ENCODE measurements at places on chromosomes 12 and 14.

- DNase-seq, result no peak
These were observed 76.7 kb upstream of the G2E3 start for GRCh38 chr14:30482276-30482675.

GRCh38 chr14:52048641-52049204 is 20.1 kb downstream of the NID2 start:
- DNase-seq, result no peak

DNA sequence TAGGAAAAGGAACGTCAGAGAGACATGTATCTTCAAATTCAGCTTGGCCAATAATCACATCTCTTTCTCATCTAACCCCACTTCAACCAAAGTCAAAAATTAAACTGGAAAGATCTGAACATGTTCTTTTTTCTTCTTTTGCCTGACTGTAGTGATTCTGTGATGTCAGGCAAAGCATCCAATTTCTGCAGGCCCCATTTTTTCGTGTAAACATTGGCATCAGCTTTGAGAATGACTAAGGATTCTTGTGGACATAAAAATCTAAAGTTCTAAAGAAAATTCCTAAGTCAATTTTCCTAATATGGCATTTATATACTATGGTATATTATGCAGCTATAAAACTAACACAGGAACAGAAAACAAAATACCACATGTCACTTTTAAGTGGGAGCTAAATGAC is 89.1 kb downstream of the STXBP6 start:
- no peak for DNase-seq

- DNase-seq, result no peak
These were observed 53.1 kb downstream of the TSPAN9 start for GRCh38 chr12:3130057-3130830.

DNA sequence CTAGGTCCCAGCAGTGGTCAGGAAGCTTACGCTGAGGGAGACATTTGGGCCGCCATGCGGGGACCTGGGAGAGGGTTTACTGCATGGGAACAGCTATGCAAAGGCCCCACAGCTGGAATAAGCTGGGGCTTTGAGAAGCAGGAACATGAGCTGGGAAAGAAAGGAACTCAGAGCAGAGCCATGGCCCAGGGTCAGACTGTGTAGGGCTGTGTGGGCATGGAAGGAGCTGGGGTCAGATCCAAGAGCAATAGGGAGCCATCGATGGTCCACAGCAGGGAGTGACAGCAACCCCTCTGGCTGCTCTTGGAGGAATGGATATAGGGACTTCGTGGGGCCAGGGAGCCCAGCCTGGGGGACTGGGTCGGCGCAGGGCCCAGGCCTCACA is 151.6 kb downstream of the ADGRD1 start:
- no peak for DNase-seq

GRCh38 chr14:80100681-80101080 is 110.6 kb downstream of the DIO2 start:
- no peak for DNase-seq

DNA sequence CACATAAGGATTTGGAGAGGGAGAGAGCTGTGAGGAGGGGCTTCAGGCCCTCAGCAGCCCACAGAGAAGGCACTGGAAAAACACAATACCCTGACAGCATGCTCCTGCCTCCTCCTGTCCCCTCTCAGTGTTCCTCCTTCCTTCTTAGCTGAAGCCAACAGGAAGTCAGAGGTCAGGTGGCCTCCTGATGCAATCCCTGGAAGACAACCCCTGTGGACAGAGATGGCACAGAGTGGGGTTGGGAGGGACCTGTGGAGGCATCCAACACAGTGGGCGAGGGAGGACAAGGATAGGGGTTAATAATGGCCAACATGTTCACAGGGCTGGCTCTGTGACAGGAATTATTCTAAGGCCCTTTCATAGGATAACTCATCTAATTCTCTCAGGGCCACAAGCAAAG is 15.4 kb upstream of the IFI27L2 start:
- no peak for DNase-seq

DNA sequence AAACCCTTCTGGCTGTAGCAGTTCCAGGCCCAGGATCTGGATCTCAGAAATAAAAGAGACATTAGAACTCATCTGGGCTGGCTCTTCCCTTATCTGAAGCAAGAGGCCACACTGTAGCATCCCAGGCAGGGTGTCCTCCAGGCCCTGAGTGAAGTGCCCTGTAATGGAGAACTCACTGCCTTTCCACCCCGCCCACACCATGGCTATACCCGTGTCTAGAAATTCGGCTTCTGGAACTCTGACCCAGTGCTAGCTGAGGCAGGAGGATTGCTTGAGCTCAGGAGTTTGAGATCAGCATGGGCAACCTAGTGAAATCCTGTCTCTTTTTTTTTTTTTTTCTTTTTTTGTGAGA is 23.5 kb upstream of the PLEKHG3 start:
- no peak for DNase-seq

GRCh38 chr12:67452119-67452805 is 183.1 kb downstream of the CAND1 start:
- DNase-seq, result no peak

- DNase-seq, result no peak
These were observed 985.3 kb downstream of the FLRT2 start for GRCh38 chr14:86515195-86515594.

DNA sequence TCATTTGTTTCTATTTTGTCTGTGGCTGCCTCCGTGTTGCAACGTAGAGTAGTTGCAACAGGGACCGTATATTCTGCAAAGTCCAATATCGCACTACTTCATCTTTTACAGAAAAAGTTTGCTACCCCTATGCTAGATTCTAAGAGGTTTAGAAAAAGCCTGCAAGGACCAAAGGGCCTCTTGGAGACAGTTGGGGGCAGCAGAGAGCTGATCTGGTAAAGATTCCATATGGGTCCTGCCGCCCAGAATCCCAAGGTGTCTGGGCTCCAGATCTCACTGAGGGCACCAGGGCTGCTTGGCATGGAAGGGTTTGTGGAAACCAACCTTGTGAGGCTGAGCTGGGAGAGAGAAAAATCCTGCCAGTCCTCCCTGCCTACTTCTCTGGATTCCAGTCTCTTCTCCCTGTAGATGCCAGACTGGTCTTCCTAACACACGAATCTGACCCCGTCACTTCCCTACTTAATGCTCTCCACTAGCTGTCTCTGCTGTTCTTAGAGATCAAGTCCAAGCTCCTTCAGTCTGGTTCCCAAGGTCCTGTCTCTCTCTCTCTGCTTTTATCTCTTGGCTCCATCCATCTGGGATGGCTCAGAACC is 74.6 kb downstream of the GLRX5 start:
- no peak for DNase-seq

DNA sequence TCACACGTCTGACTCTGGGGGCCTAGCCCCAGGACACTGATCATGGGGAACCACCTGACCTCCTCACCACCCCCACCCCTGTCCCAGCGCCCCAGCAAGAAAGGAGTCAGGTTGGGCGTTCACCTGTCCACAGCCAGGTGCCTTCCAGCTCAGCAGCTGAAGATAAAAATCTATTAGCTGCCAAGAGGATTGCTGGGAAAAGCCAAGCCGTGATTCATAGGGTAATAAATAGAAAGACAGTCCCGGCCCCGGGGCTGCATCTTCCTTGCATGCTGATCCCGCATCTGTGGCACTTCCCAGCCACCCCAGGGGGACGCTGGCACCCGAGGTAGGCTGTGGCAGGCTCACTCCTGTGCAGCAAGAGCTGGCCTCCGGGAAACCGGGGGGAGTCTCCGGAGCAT is 70.2 kb upstream of the NCOR2 start:
- no peak for DNase-seq

GRCh38 chr12:32522331-32523221 is 123.2 kb downstream of the FGD4 start:
- DNase-seq, result no peak

DNA sequence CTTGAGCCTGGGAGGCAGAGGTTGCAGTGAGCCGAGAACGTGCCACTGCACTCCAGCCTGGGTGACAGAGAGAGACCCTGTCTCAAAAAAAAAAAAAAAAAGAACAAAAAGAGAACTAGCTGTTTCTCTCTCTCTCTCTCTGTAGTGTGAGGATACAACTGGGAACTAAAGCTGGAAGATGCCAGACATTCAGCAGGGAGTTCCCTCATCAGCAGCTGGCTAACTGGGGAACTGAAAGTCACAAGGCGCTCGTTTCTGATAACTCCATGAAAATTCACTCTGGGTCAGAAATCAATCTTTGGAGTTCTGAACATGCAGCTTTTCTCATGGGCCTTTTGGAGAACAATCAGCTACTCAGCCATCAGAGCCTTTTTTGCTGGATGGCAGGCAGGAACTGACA is 43.5 kb upstream of the MAP1LC3B2 start:
- DNase-seq, result no peak

Data from activated T-helper 1 cell treated with Interleukin-2 at 50 U/mL for 16 hours (primary cell).